Hematopoietic multipotent progenitor cell (in vitro differentiated cells): ENCODE measurements at places on chromosomes 4 and X.

DNA sequence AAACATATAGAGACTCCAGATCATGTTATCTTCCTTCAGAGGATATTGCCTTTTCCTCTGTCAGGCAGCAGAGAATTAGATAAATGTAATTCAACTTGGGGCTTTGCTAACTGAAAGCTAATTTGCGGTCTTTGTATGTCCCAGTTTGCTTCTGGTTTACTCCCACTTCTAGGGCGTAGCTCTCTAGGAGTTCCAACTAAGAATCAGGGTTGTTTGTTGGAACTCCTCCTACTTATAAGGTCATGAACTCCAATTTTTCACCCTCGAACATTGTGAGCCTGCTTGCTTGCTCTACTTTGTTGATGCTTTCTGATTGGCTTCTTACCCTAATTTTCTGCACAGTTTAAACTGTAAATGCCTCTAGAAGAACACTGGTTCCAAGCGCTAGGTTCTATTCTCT lies 66.1 kb downstream of the FMR1NB start:
- DNase-seq, result no peak

DNA sequence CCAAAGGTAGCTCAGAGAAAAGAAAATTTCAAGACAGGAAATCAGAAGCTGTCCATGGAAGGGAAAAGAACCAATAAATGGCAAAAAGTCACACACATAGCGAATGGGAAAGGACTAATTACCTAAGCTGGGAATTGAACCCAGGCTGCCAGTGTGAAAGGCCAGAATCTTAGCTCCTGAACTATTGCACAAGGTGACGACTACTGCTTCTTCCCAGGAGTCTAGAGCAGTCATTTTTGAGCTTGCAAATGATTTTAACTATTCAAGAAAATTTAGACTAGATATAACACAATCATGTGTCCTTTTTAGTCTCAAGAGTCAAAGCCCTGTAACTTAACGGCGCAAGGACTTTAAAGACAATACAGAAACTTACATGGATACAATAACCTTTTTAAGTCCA lies 34.1 kb upstream of the ZNF81 start:
- no peak for DNase-seq

DNA sequence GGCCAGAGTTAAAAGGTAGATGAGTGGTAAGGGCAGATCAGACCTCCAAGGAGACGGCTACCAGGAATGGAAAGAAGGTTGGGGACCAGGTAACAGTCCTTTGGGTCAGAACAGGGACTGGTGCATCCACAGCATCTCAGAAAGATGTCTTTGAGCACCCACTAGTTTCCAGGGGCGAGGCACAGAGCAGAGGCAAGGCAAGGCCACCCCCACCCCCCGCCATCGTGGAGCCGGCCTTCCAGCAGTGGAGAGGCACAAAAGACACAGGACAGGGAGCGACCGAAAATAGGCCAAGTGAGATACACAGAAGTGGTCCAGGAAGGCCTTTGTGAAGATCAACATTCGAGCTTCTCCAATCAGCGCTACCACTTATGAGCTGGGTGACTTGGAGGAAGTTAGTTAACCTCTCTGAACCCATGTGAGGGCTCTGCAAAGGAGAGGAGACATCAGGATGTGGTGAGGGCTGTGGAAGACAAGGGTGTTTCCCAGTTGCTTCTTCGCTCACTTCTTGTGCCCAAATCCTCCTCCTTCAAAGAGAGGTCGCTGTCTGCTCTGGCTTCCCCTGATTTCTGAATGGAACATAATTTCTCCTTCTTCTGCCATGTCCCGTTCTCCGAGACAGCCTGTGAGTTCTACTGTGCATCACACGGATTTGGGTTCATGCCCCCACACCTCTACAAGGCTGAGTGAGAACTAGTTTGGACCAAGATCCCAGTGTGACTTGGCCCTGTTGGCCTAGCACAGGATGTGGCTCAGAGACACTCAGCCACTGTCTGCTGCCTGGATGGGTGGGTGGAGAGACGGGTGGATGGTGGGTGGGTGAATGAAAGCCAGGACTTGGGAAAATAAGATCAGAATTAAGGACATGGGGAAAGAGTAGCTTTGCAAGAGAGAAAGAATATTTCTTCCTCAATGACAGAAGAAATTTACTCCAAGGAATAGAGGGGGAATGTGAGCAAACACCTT lies 16.7 kb upstream of the MSX1 start:
- DNase-seq, result no peak

- no peak for DNase-seq
These were observed 2.0 kb upstream of the PROM1 start for GRCh38 chr4:16085822-16086221.

DNA sequence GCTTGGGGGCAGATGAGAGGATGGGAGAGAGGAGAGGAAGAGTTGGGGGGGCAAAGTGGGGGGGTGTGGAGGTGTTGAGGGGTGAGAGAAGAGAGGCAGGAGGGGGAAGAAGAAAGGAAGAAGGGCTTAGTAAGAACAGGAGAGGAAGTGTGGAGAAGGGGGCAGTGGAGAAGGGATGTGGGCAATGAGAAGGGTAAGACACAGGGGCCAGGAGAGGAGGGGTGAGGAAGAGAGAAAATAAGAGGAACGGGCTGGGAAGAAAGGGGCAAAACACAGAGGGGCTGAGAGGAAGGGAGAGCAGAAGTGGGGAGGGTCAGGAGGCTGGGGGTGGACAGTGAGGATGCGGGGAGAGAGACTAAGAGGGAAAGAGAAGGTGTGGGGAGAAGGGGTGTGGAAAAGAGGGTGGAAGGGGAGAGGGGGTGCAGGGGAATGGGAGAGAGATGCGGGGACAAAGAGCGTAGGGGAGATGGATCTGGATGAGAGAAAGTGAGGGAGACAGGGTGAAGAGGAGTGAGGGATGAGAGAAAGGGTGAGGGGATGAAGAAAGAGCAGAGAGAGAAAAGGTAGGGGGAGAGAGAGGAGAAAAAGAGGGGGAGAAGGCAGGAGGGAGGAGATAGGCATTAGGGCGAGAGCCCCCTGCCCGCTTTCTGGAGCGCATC lies 12.9 kb downstream of the SH3KBP1 start:
- DNase-seq, result no peak

GRCh38 chr4:1410491-1411325 lies 4.5 kb upstream of the NKX1-1 start:
- DNase-seq, result peak; percentile 80

DNA sequence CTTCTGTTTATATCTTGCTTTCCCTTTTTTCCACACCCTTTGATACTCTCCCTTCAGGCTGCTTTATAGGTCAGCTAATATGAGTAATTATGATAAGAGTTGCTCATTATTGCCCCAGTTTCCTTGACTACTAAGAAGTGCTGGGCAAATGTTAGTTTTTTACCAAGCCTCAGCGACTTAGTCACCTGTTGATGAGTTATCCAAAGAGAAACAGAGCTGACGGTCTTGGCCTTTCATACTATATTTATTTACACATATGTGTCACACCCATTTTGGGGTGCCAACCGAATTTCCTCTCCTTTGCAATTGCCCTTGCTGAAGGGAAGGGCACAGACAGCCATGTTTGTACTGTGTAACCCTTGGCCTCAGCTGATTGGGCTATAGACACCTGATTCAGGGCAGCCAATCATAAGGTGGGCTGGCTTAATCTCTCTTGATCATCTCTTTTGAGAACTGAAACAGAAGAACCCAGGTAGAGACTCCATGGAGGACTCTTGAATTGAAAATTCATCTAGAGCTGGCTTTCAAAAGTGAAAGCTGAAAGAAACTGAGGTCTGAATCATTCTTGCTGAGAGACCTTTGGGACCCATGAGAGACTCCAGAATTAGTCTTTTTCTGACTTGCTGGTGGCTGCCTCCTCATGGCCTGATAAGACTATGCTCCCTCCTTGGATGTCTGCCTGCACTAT lies 111.7 kb upstream of the RPS6KA3 start:
- DNase-seq, result no peak

- DNase-seq, result no peak
These were observed 545.7 kb upstream of the AGA start for GRCh38 chr4:177987896-177988295.

GRCh38 chrX:132592880-132593279 lies 104.0 kb upstream of the MBNL3 start:
- DNase-seq, result peak; percentile 45

DNA sequence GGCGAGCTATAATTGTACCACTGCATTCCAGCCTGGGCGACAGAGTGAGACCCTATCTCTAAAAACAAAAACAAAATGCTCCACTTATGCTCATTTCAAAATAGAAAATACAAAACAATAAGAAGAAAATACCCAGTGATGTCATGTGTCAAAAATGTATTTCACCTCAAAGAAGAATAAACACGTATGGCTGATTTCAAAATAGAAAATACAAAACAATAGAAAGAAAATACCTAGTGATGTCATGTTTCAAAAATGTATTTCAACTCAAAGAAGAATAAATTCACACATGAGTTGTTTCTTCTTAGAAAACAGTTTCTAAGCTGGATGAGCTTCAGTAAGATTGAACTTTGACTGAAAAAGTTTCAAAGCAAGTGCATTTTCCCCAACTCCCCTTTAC lies 20.3 kb upstream of the PDCL2 start:
- DNase-seq, result no peak

- no peak for DNase-seq
These were observed 9.9 kb downstream of the PAGE2 start for GRCh38 chrX:55098691-55099090.

GRCh38 chr4:162865102-162865501 lies 301.6 kb downstream of the NAF1 start:
- DNase-seq, result no peak

- no peak for DNase-seq
These were observed 58.6 kb upstream of the DCTD start for GRCh38 chr4:182975806-182976205.

DNA sequence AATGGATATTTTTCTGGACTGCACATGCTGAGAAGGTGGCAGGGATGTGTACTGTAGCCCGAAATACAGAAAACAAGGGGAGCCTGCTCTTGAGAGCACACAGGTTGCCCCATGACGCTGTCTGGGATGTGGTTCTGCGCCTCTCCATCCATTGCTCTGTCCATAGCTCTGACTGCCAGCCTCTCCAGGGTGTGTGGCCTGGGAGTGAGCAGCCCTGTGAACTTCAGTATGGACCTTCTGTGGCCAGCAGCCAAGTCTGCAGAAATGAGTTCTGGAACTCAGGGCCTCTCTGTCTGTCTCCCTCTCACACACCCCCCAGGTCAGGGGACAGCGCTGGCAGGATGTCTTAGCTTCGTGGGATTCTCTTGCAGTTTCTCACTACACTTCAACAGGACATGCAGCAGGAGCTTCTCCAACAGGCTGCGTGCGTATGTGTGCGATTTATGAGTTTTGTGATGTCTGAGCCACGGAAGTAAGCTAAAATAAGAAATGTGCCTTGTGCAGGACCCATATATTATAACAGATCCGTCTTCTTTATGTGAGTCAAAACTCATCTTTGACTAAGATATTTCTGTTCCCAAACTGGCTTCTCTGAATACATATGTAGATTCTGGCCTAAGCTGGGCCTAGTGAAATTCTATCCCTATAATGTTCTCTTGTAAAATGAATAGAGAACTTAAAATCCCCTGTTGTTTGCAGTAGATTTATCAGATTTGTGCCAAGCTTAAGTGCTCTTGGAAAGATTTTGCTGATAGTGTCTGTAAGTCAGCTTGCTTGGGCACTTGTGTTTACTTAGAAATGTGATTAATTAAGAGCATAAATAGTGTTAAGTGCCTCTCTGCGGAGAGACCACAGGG lies 40.0 kb downstream of the PROM1 start:
- no peak for DNase-seq

GRCh38 chrX:74788545-74789086 lies 136.6 kb downstream of the NEXMIF start:
- no peak for DNase-seq

- DNase-seq, result no peak
These were observed 6.8 kb upstream of the CLCN5 start for GRCh38 chrX:49915361-49916222.

GRCh38 chrX:137194164-137194563 lies 160.4 kb upstream of the GPR101 start:
- DNase-seq, result peak; percentile 31

GRCh38 chr4:26496207-26496783 lies 6.0 kb upstream of the CCKAR start:
- DNase-seq, result no peak

DNA sequence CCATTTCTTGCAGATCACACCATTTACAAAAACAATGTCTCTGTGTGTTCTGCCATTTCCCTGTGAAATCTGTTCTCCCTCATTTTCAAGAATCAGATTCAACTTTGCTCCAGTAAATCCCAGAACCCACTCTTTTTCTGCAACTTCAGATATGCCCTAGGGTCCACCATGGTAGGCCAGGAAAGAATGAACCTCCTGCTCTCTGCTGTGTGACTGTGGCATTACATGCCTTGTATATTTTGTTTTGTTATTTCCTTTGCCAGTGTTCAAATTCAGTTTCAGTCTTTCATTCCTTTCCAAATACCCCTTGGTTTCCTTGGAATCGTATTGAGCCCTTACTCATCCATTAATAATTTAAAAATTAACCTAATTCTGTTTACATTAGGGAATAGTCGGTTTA lies 290.2 kb upstream of the VCX start:
- DNase-seq, result no peak

GRCh38 chr4:99934891-99935290 lies 11.5 kb downstream of the DNAJB14 start:
- no peak for DNase-seq

- no peak for DNase-seq
These were observed 44.3 kb downstream of the GALNTL6 start for GRCh38 chr4:171857302-171858012.

DNA sequence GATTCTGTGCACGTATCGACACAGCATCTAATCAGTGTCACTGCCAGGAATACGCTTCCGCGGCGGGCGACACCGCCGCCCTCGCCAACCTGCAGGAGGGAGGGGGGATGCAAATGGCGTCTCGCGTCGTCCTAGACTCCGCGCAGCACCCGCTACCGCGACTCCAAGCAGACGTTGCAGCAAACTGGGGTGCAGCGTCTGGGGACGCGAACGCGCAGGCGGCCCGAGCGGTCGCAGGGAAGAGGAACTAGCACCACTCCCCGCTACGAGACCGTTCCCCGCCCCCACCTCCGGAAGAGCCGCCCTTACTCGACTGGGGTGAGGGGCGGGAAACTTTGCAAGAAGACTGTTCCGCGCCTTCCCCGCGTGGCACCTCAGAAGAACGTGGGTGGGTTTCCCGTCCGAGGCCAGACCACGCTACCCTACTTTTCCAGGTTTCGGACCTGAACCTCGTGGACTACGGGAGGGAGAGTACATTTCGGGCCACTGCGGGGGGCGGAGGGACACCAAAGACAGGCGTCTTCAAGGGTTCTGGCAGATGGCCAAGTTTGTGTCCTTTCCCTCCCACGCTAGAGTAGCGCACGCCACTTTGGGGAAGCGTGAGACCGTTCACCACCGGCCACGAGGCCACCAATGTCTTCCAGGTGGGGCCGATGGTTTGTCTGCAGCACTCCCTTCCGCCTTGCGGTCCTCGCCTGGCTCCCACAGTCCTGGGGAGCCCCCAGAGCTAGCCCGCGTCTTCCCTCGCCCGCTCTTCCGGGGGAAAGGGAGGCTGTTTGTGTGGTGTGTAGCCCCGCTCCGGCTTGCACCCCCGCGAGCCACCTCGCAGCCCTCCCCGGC lies 78.0 kb upstream of the BCOR start:
- no peak for DNase-seq

DNA sequence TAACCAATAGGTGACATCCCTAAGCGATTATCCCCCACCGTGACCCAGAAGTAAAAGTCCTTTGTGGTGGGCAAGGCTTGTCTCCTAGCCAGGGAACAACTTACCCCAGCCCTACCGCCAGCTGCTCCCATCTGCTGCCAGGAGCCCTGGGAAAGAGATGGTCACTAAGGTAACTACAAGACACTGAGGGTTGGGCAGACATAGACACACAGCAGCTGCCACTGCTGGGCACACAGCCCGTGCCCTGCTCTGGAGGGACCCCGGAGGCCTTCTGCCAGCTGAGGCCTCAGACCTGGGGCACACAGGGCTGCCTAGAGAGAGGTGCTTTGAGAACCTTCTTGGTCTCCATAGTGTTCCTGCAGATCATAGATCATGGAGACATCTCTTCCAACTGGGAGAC lies 53.0 kb upstream of the PROM1 start:
- DNase-seq, result no peak
